ENCODE measurements at places on chromosomes 12 and 14.

- DNase-seq: no peak
These were observed 71.2 kb upstream of the PELI2 start for GRCh38 chr14:56046996-56047395.

DNA sequence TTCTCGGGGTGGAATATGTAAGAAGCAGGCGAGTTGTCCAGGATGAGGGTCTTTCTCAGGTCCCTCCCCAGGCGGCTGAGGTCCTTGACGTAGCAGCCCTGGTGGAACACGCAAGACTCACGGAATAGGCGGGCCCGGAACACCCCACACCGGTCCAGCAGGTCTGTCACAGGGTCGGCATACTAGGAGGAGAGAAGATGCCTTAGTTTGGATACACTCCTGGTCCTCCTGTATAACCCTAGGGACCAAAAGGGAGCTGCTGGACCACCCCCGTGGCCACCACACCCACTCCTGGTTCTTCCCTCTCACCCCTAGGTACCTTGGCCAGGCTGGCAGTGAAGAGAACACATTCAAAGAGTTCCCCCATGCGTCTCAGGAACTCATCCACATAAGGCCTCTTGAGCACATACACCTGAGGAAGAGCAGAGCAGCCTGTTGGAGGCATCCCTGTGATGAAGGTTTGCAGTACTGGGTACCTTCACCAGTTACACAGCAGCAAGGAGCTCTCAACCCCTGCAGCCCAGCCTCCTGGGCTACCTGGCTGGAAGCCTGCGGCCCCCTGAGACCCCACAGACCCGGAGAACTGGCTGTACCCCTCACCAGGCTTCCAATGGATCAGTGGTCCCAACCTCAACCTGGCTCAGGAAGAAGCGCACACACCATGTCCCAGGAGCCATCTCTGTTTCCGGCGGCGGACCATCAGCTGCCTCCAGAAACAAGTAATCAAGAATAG, 5.5 kb upstream of the AVIL start:
- no peak for DNase-seq

DNA sequence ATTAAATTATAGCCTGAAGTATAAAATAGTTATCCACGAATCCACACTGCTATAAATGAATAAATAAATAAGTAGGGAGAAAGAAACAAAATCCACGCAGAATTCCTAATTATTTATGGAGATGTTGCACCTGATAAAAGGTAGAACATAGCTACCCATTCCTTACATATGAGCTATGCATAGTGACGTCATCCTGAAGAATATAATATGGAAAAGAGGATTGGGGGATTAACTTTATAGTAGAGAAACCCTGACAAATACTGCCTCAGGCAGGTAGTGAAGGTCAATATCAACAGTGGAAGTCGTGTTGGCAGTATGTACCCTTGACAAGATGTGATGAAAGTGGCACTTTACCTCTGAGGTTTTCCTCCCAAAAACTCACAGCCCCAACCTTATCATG, 82.5 kb downstream of the PLCZ1 start:
- DNase-seq: no peak

GRCh38 chr12:11859705-11860425, 210.4 kb downstream of the ETV6 start:
- DNase-seq: no peak

- no peak for DNase-seq
These were observed 55.0 kb upstream of the PSMC1 start for GRCh38 chr14:90201344-90201743.

- DNase-seq: no peak
These were observed 433.4 kb upstream of the OR4E1 start for GRCh38 chr14:22106700-22107697.

DNA sequence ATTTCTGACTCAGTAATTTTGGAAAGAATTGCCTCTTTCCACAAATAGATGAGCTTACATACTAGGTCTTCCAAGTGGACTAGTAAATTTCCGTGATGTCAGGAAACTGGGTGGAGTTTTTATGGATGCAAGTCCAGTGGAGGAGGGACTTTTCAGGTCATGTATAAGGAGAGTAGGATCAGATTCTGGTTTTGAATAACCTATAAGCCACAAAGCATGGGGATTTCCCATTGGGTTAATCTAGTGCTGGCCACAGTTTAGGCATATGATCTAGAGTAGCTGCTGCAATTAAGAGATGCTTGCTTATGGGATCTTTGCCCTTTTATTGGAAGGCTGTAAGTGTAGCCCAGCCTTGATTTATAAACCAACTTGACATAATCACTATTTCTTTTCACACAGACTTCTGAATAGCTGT, 33.8 kb downstream of the STK38L start:
- peak; percentile 44 for DNase-seq

DNA sequence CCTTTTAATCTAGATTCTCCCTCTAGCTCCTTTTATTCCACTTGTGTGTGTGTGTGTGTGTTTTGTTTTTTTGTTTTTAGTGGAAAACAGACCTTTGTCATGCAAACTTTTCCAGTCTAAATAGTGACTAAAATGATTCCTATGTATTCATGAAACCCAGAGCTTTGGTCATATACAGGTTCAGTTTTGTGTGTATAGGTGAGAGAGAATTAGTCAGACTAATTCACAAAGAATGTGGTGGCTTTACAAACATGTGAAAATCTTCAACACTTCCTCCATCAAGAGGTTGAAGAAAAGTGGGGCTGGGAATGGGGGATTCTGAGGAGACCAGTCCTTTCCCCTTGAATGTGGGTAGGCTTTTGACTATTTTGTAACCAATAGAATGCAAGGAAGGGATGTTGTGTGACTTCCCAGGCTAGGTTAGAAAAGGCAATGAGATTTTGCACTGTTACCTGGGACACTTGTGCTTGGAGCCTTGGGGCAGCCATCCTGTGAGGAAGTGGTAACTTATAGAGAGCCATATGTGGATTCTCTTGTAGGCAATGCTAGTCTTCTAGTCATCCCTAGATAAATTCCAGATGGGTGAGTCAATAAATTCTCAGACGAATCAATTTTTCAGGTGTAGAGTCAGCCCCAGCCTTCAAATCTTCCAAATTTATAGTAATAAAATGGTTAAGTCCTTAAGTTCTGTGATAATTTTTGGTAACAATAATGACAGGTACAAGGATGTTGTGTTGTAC, 236.1 kb downstream of the CEP128 start:
- no peak for DNase-seq

DNA sequence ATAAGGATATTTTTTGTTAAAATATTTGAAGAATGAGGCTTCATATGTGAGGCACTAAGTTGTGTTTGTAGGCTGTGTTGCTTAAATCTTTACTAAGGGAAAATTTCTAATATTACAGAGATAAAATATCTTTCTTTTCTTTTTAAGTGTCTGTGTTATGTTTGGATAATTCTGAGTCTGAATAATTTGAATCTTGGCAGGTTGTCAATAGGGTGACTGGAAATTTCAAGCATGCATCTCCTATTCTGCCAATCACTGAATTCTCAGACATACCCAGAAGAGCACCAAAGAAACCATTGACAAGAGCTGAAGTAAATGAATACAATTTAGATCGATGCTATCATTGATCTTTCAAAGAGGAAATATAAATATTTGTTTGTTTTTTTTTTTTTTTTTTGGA, 29.4 kb downstream of the TMPO start:
- DNase-seq: no peak

DNA sequence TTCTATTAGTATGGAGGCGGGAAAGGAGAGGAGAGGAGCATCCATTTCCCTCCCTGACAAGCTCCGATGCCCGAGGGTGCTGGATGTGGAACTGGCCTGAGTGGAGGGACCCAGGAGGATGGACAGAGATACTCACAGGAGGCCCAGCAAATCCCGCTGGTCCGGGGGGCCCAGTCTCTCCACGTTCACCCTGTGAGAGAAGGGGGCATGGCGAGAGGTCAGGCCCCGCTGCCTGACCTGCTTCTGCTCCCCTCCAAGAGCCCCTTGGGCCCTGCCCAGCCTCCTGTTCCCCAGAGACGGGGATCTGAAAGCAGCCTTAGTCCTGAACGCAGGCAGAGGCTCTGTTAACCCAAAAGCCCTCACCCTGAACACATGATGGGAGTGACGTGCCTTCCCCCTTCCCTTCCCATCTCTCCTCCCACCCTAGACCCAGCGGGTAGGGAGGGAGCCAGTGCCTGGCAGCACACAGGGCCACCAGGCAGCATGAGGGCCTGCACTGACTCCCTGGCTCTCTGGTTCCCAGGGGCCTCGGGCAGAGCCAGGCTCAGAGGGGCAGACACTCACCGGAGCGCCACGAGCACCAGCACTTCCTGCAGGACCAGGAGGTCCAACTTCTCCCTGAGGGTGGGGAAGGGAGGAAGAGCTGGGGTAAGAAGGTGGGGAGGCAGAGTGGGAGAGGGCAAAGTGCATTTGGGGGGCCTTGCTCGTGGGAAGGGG, 17.5 kb downstream of the TMEM106C start:
- DNase-seq: no peak

DNA sequence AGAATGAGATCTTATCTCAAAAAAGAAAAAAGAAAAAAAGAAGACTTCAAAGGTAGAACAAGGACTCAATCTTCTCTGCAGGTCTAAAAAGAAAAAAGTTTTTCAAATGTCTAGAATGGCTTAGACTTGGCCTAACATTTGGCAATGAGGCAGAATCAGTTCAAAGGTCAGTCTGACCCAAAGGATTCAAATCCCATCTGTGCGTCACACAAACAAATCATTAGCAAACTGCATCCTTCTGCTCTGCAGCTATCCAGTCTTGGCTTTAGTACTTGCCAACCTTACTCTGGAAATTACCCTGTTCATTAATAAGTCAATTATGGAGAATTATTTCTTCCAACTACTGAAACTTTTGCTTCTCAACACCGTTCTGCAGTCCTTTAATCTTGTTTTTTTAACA, 3.1 kb downstream of the YAF2 start:
- no peak for DNase-seq

DNA sequence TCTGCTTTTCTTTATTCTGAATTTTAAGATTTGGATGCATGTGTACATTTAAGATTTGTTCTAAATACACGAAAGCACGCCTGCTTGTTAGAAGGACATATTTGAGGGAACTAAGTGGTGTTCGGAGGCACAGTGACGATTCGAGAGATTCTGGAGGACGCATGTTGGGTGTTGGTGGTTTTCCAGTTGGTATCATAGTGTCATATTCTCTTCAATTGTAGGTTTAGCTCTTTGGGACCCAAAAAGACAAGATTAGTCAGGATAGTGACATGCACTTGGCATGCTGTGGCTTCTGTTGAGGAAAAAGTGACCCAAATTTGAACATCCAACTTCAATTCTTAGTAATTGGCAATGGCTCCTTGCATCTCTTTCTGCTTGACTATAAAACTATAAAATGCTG, 30.1 kb downstream of the PRKCH start:
- no peak for DNase-seq

GRCh38 chr12:67705394-67706370, 57.1 kb downstream of the DYRK2 start:
- DNase-seq: peak; percentile 11

GRCh38 chr12:130925666-130926015, 28.1 kb upstream of the ADGRD1 start:
- DNase-seq: peak; percentile 37

DNA sequence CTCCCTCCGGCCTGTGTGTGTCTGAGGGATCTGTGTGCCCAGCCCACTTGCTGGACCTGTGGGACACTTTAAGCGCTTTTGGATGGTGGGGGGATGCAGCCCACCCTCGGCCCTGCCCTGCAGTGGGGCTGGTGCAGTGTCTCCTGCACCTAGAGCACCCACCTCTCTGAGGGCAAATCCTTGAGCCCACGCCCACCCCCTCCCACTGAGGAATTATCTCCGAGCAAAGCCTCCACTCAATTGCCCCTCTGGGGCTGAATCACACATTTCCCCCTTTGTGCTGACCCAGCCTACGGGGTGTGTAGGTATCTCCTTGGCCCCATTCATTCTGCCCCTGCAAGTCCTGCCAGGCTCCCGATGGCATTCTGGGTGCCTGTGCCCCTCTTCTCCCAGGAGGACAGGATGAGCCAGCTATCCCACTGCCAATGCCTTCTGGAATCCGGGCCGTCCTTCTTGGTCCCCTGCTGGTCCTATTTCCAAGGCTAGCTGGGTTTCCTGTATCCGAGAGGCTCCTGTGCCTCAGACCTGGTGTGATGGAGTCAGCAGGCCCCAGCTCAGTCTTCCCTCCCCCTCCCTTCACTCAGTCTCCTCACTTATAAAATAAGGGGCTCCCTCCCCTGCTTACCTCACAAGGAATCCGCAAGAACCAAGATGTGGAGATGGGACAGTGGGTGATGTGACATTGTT, 48.9 kb downstream of the ERH start:
- no peak for DNase-seq

DNA sequence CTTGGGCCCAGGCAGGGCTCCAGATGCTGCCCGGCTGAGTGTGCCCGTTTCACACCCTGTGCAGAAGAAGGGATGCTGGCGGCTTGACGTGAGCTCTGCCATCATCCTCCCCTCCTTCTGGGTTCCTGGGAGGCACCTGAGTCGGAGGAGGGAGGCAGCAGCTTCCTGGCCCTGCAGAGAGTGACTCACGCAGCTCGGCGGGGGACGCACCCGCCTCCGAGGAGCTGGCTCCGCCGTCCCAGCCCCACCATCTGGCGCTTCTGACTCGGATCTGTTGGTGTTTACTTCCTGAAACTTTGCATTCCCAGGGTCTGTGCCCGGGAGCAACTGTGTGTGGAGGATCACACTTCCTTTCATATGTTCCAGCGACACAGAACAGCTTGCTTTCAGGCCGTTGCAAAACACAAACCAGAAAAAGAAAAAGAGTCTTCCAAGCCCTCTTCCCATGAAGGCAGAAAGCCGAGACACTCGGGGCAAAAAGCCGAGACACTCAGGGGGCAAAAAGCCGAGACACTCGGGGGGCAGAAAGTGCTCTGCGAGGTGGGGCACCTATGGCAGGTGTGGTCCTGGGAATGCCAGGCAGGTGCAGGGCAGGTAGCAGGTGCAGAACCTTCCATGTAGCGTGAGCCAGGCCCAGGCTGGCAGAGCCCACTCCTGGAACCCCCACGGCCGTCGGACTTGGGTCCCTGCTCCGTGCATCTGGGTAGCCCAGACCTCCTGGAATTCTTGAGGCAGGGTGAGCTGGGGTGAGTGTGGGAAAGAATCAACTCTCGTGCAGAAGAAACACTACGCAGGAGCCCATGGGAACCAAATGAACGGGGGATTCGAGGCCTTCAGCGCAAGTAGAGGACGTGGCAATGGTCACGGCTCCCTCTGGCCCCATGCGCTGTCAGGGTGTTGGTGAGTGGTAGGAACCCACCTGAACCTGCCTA, 27.6 kb upstream of the GALNT9 start:
- peak; percentile 73 for DNase-seq

- DNase-seq: no peak
These were observed 1.4 kb downstream of the KRT2 start for GRCh38 chr12:52650520-52651081.

GRCh38 chr14:32352631-32353030, 23.5 kb downstream of the AKAP6 start:
- DNase-seq: no peak

DNA sequence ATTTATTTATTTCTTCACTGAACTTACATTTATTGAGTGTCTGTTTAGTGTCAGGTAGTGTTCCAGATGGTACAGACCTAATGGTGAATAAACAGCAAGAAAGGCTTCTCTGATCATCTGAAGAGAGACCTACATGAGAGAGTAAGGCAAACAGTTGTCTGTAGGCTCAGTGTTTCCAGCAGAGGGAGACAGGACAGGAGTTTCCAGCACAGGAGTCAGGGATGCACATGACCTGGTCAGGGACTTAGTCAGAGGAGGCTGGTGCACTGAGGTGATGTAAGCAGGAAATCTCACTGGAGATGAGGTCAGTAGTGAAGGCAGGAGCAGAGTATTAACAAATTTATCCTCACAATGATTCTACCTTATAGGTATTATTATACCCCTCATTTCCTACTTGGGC, 233.2 kb downstream of the MDGA2 start:
- DNase-seq: no peak
